ENCODE measurements at places on chromosomes 3 and 15.
A peak's percentile ranks its signal among the peaks of the same experiment; 100 is the strongest.

- no peaks in the 10 kb centered on the region for H3K4me1 ChIP-seq
- no peak for DNase-seq
- no peak overlapping the region for H3K4me3 ChIP-seq
Measured at GRCh38 chr15:46461416-46461815, 826.6 kb downstream of the SQOR start.

DNA sequence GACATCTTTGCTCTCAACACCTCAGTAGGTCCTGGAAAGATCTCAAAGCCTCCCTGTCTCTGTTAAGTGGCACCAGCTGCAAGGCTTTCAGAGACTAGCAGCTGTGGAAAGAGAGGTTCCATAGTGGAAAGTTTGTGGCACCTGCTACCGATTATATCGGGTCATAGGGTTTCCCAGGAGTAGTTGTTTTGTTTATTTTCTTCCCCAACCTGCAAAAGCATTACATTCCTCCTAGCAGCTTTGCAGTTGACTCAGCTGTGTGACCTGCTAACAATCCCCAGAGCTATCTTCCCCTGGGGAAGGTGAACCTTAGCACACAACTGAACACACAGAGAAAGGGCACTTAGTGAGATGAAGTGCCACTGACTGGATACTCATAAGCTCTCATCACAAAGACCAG lies 598.9 kb upstream of the GRM7 start:
- H3K27ac ChIP-seq: no peak overlapping the region
- no peak overlapping the region for H3K4me3 ChIP-seq
- H3K4me1 ChIP-seq: no peaks in the 10 kb centered on the region
- H3K27me3 ChIP-seq: no peaks in the 10 kb centered on the region
- H3K36me3 ChIP-seq: no peaks in the 10 kb centered on the region

GRCh38 chr3:42780892-42781700 lies 8.0 kb upstream of the CCDC13 start:
- H3K4me3 ChIP-seq: no peak overlapping the region
- H3K27ac ChIP-seq: no peak overlapping the region
- H3K4me1 ChIP-seq: no peaks in the 10 kb centered on the region
- peaks cover 3% of the 10 kb centered on the region for H3K36me3 ChIP-seq

- H3K27me3 ChIP-seq: no peaks in the 10 kb centered on the region
- no peak for DNase-seq
- H3K36me3 ChIP-seq: no peaks in the 10 kb centered on the region
- H3K4me3 ChIP-seq: no peak overlapping the region
- H3K27ac ChIP-seq: no peak overlapping the region
Measured at GRCh38 chr3:156479604-156480003, 75.3 kb downstream of the SSR3 start.

GRCh38 chr3:147939425-147939824 lies 530.3 kb downstream of the ZIC1 start:
- H3K4me1 ChIP-seq: no peaks in the 10 kb centered on the region
- no peak for DNase-seq
- H3K27me3 ChIP-seq: no peaks in the 10 kb centered on the region
- no peaks in the 10 kb centered on the region for H3K36me3 ChIP-seq

DNA sequence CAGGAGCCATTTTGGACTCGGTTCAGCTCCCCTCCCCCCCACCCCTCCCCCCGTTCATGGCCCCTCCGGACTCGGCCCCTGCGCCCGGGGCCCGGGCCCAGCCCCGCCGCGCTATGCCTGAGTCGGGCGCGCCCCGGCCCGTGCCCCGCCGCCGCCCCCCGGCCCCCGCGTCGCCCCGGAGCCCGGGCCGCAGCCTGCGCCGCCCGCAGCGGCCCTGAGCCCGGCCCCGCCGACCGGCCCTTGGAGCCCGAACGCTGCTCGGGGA lies 155 bp downstream of the ACVR2B start:
- peaks cover 24% of the 10 kb centered on the region for H3K4me1 ChIP-seq
- peaks cover 6% of the 10 kb centered on the region for H3K27me3 ChIP-seq
- no peaks in the 10 kb centered on the region for H3K36me3 ChIP-seq
- no peak for DNase-seq
- H3K27ac ChIP-seq: peak overlapping the region; percentile 49

DNA sequence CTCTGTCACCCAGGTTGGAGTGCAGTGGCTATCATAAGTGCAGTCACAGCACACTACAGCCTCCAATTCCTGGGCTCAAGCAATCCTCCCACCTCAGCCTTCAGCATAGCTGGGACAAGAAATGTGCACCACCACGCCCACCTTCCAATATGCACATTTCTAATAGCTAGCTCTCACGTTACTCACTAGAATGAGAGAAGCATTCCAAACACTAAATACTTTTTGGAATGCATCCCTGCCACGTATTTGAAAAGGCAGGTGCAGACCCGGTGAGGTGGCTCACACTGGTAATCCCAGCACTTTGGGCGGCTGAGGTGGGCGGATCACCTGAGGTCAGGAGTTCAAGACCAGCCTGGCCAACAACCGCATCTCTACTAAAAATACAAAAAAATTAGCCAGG lies 7.6 kb upstream of the TCF12 start:
- H3K27me3 ChIP-seq: no peaks in the 10 kb centered on the region
- no peak overlapping the region for H3K4me3 ChIP-seq
- no peak overlapping the region for H3K27ac ChIP-seq
- no peaks in the 10 kb centered on the region for H3K36me3 ChIP-seq
- DNase-seq: no peak

GRCh38 chr3:123880998-123881561 lies 3.1 kb downstream of the MYLK start:
- H3K27me3 ChIP-seq: peaks cover 5% of the 10 kb centered on the region
- H3K36me3 ChIP-seq: no peaks in the 10 kb centered on the region
- H3K27ac ChIP-seq: no peak overlapping the region

- no peaks in the 10 kb centered on the region for H3K27me3 ChIP-seq
- H3K4me3 ChIP-seq: no peak overlapping the region
- no peaks in the 10 kb centered on the region for H3K36me3 ChIP-seq
- H3K27ac ChIP-seq: no peak overlapping the region
- DNase-seq: no peak
Measured at GRCh38 chr15:70195587-70196305, 98.0 kb upstream of the TLE3 start.

- no peak for DNase-seq
- no peak overlapping the region for H3K27ac ChIP-seq
- no peaks in the 10 kb centered on the region for H3K4me1 ChIP-seq
- H3K36me3 ChIP-seq: no peaks in the 10 kb centered on the region
- no peaks in the 10 kb centered on the region for H3K27me3 ChIP-seq
Measured at GRCh38 chr3:124520970-124521369, 209.3 kb upstream of the UMPS start.

GRCh38 chr3:2656806-2657777 lies 453.1 kb downstream of the IL5RA start:
- no peak overlapping the region for H3K4me3 ChIP-seq
- H3K27me3 ChIP-seq: no peaks in the 10 kb centered on the region
- DNase-seq: no peak

DNA sequence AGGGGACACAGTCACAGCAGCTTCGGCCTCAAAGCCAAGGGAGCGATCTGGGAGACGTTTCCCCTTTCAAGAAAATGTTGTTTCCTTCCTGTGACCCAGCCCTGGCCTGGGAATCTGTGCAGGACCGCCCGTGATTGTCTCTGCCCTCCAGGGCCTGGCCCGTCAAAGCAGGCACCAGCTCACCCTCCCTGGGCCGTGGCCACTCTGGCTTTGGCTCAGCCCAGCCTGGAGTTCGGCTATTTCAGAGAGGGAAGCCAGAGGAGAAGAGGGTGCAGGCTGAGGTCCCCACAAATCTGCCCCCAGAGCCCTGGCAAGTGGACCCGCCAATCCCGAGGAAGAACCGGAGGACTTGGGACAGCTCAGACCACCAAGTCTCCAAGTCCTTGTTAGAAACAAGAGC lies 12.7 kb downstream of the GATA2 start:
- H3K4me3 ChIP-seq: no peak overlapping the region
- peaks cover 6% of the 10 kb centered on the region for H3K36me3 ChIP-seq
- H3K27ac ChIP-seq: peak overlapping the region; percentile 67
- no peaks in the 10 kb centered on the region for H3K27me3 ChIP-seq

DNA sequence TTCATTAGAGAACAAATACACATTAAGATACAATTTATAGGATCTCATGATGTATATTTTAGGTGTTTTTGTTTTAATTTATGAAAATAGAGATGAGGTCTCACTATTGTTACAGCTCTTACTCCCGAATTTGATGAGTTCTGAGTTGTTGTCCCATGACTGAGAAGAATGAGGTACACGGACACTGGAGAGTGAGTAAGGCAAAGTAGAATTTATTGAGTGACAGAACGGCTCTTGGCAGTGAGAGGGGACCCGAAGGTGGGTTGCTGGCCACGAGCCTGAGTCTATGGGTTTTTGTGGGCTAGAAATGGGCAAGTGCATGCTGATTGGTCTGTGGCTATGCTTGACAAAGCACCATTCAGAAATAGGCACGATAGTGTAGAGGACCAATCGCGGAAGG lies 3.1 kb upstream of the RNF168 start:
- H3K4me1 ChIP-seq: peaks cover 3% of the 10 kb centered on the region
- H3K36me3 ChIP-seq: no peaks in the 10 kb centered on the region
- no peak overlapping the region for H3K27ac ChIP-seq
- no peaks in the 10 kb centered on the region for H3K27me3 ChIP-seq
- no peak for DNase-seq

- no peak for DNase-seq
- peaks cover 31% of the 10 kb centered on the region for H3K4me1 ChIP-seq
- H3K4me3 ChIP-seq: no peak overlapping the region
- no peaks in the 10 kb centered on the region for H3K27me3 ChIP-seq
Measured at GRCh38 chr15:66634540-66634939, 67.5 kb upstream of the SMAD6 start.

GRCh38 chr3:46080969-46081345 lies 53.7 kb upstream of the XCR1 start:
- H3K36me3 ChIP-seq: no peaks in the 10 kb centered on the region
- H3K27me3 ChIP-seq: no peaks in the 10 kb centered on the region
- no peak for DNase-seq
- no peak overlapping the region for H3K4me3 ChIP-seq

DNA sequence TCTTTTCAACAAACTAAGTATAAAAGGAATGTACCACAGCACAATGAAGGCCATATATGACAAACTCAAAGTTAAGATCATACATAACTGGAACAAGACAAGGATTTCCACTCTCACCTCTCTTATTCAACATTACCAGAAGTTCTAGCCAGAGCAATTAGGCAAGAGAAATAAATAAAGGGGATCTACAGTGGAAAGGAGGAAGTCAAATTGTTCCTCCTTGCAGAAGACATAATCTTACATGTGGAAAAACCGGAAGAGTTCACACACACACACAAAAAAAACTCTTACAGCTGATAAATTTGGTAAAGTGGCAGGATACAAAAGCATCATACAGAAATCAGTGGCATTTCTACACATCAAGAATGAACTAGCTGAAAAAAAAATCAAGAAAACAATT lies 277.9 kb downstream of the MCTP2 start:
- H3K27ac ChIP-seq: no peak overlapping the region
- H3K4me3 ChIP-seq: no peak overlapping the region
- no peaks in the 10 kb centered on the region for H3K36me3 ChIP-seq

- H3K4me3 ChIP-seq: no peak overlapping the region
- no peaks in the 10 kb centered on the region for H3K36me3 ChIP-seq
- no peak overlapping the region for H3K27ac ChIP-seq
- DNase-seq: no peak
- H3K27me3 ChIP-seq: peaks cover 5% of the 10 kb centered on the region
Measured at GRCh38 chr3:14525685-14526631, 14.2 kb downstream of the GRIP2 start.

DNA sequence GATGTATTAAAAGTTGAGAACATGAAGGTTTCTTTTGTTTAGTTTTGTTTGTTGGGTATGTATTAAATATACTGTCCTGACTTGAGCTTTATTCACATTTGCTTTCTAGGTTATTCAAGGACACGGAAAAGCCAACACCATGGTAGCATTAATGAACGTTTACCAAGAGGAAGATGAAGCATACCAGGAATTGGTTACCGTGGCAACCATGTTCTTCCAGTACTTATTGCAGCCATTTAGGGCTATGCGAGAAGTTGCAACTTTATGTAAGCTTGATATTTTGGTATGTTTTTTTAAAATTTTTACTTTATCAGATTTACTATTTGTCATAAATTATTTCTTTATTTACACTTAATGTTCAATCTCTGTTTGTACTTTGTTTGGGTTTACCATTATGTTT lies 3.6 kb downstream of the WHAMM start:
- H3K27me3 ChIP-seq: no peaks in the 10 kb centered on the region
- peaks cover 6% of the 10 kb centered on the region for H3K4me1 ChIP-seq
- H3K36me3 ChIP-seq: peaks cover 30% of the 10 kb centered on the region
- no peak overlapping the region for H3K4me3 ChIP-seq
- no peak overlapping the region for H3K27ac ChIP-seq

GRCh38 chr3:131393051-131393450 lies 11.5 kb downstream of the NUDT16 start:
- H3K36me3 ChIP-seq: no peaks in the 10 kb centered on the region
- H3K4me1 ChIP-seq: peaks cover 11% of the 10 kb centered on the region
- no peaks in the 10 kb centered on the region for H3K27me3 ChIP-seq
- no peak overlapping the region for H3K4me3 ChIP-seq
- DNase-seq: no peak

DNA sequence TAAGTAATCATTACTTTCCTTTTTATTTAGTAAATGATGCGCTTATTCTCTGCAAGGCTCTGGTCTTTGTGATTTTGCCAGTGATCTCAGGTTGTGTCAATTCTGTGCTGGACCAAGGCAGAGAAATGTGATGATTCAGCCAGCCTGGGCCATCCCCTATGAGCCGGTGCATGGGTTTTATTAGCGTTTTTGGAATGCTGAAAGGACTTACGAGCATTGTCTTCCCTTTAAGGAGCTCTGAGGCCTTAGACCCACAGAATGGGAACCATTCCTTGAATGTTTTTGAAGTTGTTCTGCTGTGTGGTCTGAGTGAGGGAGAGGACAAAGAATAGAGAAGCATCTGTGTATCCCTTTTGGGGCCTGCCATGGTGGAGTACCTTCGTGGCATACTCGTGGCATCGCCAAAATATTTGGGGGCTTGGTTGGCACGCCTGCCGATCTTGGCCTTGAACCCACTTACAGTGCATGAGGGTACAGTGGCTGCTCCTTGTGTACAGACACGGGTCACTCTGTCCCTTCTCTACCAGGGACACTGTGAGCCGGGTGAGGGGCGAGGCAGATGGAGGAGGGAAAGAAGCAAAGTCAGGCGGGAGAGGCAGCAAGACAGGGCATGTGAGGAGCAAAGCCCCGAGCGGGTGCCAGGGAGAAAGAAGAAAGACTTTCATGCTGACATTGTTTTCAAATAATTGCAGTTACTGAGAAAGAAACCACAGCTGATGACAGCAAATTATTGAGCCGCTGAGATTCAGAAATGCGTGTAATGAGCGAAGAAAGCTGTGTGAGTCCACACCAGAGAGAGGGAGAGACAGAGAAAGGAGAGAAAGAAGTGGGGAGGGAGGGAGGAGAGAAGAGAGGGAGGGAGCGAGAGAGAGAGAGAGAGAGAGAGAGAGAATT lies 269.4 kb upstream of the RGMA start:
- no peak overlapping the region for H3K27ac ChIP-seq
- H3K4me1 ChIP-seq: no peaks in the 10 kb centered on the region
- H3K27me3 ChIP-seq: peaks cover 6% of the 10 kb centered on the region
- H3K4me3 ChIP-seq: no peak overlapping the region
- no peaks in the 10 kb centered on the region for H3K36me3 ChIP-seq
- no peak for DNase-seq

Data from common myeloid progenitor, CD34-positive (primary cell).